ENCODE measurements at places on chromosomes 13 and 19.

DNA sequence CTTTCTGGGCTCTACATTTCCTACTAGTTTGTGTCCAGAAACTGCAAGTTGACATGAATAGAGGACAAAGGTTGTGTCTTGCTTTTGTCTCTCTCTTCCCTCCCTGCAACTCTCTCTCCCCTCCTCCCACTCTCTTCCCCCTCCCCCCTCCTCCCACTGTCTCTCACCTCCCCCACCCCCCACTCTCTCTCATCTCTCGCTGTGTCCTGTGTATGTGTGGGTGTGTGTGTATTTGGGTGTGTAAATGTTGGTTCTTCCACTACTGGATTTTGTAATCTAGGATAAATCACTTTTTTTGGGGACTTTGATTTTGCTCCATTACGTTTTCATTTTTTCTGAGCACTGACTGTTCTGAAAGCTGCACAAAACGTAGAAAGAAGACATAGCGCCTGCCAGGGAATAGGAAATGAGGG, 48.4 kb downstream of the AKAP11 start:
- DNase-seq: no peak

DNA sequence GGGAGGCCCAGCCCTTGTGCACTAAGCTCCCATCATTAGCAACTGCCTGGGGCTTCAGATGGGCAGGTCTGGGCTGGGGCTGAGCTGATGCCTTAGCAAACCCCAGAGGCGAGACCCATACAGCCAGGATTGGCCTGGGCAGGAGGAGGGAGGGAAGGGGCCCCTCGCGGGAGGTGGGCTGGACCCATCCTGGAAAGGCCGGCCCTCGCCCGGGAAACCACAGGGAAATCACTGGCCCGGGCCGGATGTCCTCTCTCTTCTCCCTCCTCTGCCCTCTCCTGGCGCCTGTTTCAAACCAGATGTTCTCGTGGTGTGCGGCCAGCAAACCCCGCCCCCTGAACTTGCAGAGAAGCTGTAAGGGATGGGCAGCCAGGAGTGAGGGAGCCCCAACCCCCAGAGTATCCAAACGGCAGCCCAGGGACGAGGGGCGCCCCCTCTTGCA, 43.1 kb downstream of the TMEM255B start:
- DNase-seq: peak; percentile 79

GRCh38 chr13:48542138-48542537, 9.3 kb upstream of the RCBTB2 start:
- no peak for DNase-seq

GRCh38 chr13:28557725-28558520, 63.0 kb upstream of the FLT1 start:
- DNase-seq: peak; percentile 97

GRCh38 chr19:32866061-32866460, 3.5 kb downstream of the SLC7A9 start:
- DNase-seq: no peak

- peak; percentile 61 for DNase-seq
Measured at GRCh38 chr19:28737021-28737895, 475.7 kb downstream of the UQCRFS1 start.

DNA sequence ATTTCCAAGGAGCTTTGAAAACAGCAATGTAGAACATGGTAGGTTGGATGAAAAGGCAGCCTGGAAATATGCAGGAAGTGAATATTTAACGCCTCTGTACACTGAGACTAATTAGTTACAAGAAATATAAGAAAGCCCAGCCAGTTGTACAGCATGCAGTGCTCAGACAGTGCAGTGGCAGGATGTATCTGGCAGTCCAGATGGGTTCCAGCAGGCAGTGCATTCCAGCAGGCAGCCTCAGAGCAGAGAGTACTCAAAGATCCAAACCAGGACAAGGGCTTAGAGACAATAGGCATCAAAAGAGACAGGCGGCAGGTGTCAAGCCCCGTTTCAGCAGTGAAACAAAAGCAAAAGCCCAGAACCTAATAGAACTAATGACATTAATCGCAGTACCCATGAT, 2776.3 kb downstream of the PCDH9 start:
- DNase-seq: peak; percentile 15

- peak; percentile 36 for DNase-seq
Measured at GRCh38 chr13:99471221-99472121, 29.8 kb upstream of the TM9SF2 start.

DNA sequence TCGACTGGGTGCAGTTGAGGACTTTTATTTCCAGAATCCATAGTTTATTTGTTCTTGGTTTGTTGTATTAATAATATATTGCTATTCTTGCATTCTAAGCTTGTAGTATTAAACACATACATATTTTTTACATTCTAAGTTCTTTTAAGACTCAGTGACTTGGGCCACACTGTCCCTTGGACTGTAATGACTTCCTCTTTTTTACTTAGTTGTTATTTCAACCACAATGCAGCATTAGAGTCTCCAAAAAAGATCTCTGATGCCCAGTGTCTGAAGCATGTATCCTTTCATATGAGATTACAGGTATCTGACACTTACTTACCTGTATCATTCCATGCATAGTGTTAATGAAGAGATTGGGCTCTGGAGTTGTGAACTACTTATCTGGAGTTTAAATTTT, 864.9 kb upstream of the PCDH20 start:
- DNase-seq: no peak

GRCh38 chr13:87820241-87820640, 149.1 kb downstream of the SLITRK5 start:
- no peak for DNase-seq
